Fibroblast of skin of abdomen (primary cell): ENCODE measurements at places on chromosomes 11 and 22.
A peak's percentile ranks its signal among the peaks of the same experiment; 100 is the strongest.

GRCh38 chr22:42630901-42631602 lies 9.3 kb downstream of the ATP5MGL start:
- DNase-seq, result no peak

DNA sequence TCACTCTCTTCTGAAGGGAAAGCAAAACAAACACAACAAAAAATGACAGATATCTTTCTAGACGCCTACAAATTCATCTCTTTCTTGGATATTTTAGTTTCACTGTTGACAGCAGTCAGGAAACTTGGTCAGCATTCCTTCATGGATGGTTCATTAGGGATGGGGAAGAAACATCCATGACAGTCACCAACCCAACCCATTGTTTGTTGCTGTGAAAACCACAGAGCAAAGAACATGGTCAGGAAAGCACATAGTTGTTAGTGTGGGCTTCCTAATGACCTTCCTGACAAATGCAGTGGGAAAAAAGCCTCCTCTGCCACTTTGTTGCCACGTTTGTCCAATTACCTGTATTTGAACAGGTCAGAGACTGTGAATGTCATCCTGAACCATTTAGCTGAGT lies 139.8 kb upstream of the SNX19 start:
- no peak for DNase-seq

DNA sequence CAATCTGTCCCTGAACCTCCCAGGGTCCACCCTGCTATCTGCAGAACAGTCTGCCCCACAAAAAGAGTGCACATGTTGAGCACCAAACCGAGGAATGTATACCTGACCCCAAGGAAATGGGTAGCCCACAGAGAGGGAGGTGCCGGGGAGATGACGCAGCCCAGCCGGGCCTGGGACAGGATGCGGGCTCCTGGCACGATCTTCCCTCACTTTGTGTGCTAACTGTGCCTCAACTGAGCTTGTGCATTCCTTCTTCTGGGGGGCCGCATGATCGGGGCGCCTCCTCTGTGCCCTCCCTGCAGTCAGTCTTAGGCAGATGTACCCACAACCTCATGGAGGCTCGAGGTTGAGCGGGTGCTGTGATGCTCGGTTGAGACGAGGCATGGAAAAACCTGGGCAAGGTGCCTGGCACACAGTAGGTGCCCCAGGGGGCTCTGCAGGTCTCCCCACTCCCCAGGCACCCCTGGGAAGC lies 2.4 kb downstream of the GAS2L1 start:
- DNase-seq, result peak; percentile 37

- DNase-seq, result peak; percentile 88
Observed at GRCh38 chr11:19853920-19854319, 141.3 kb downstream of the NAV2 start.

GRCh38 chr11:122804161-122804560 lies 34.1 kb upstream of the CRTAM start:
- peak; percentile 25 for DNase-seq

DNA sequence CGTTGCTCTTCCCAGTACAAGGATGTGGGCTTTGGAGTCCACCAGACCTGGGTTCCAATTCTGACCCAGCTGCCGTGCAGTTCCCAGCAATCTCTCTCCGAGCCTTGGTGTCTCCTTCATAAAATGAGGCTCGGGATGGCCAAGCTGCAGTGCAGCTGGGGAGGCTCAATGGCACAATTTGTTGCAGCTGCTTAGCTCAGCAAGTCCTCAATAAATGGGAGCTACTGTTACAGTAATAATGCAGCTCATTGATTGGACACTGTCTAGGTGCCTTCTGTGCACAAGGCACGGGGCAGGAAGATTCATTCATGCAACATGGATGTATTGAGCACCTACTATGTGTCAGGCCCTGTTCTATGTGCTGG lies 37.1 kb downstream of the SHISAL1 start:
- no peak for DNase-seq

- DNase-seq, result no peak
Observed at GRCh38 chr11:57055744-57056143, 67.0 kb downstream of the OR5AK2 start.

GRCh38 chr11:61778920-61779650 lies 13.3 kb downstream of the TMEM258 start:
- no peak for DNase-seq

DNA sequence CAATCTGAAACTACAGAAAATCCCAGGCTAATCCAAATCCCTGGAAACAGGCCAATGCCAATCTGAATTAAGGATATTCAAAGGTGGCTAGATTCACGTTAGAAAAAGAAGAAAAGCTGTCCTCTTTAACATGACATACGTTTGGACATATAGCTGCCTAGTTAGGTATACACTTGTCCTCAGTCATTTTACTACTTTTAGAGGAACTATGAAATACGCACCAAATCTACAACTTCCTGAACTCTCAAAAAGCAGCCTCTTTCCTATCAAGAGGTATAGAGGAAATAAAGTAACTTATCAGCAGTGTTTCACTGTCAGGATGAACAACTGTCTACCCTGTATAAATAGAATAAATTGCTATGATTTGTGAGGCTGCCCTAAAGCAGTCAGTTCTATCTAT lies 24.0 kb downstream of the KMT5B start:
- DNase-seq, result no peak

DNA sequence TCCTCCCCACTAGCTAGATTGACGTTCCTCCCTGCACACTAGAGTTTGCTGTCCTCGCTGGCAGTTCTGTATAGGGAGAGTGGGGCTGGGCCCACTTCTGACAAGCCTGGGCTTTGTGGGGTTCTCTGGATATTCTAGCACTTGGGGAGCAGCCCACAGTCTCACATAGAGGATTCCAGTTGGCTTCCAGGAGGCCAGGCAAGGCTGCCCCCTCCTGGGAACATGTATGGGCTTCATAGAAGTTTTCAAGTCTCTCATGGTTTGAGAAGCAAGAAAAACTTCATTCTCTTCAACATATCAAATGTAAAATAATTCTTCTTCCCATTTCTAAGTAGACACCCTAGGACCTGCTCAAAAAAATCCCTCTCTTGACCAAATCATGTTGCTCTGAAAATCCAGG lies 87.5 kb downstream of the NAV2 start:
- no peak for DNase-seq

- peak; percentile 2 for DNase-seq
Observed at GRCh38 chr11:71355281-71355680, 92.9 kb downstream of the DHCR7 start.

DNA sequence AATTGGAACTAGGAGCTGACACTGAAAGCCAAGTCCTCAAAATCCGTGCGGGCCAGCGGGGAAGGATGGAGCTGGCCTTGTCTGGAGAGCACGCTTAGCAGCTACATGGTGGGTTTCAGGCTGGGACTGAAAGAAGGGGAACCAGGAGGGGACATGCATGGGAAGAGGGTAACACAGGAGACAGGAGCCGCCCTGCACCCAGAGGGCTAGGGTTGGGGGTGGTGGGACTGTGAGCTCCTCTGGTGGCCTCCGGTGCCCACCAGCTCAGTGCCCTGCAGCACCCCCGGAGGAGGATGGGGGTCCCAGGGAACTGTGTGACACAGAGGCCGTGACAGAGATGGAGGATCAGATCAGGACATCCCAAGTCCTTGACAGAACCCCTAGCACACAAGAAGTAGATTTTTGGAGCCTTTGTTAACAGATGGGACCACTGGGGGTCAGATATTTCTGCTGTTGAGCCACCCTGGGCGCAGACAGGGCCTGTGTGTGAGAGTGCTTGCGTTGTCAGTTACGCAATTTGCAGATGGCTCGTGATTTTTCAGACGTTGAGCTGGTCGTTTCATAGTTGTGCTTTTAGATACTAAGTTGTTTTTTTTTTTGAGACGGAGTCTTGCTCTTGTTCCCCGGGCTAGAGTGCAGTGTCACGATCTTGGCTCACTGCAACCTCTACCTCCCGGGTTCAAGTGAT lies 21.3 kb upstream of the GRAMD4 start:
- no peak for DNase-seq

DNA sequence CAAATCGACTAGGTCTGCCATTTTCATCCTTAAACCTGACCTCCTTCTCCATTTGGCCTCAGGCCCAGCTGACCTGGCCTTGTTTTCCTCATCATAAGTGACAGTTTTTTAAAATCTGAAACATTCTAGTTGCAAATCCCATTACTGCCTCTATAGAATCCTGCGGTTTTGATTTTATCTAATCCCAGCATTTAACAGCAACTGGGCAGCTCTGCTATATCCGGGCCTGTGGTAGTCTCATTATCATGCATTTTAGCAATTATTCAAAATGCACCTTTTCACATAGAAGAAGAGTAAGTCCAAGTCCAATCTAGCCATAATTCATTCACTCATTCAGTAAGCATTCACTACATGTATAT lies 28.6 kb upstream of the BIRC3 start:
- DNase-seq, result no peak

- no peak for DNase-seq
Observed at GRCh38 chr11:46277622-46278386, at the start of gene CREB3L1. CREB3L1 (plus strand) TSS chr11:46277662; CDS start chr11:46278112, 450 bp downstream.

GRCh38 chr22:24424001-24424900 lies 3.1 kb upstream of the ADORA2A start:
- no peak for DNase-seq

DNA sequence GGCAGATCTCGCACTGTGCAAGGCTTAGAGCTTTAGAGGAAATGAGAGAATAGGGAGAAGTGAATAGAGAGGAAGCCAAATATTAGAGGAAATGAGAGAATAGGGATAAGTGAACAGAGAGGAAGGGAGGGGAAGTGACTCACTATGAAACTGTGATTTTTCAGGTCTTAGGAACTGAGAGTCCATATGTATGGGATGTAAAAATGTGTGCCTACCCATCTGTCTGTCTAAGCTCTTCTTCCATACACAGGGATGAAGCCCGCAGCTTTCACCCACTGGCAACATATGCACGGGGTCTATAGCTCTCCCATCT lies 6.4 kb upstream of the CCDC86 start:
- no peak for DNase-seq

- peak; percentile 78 for DNase-seq
Observed at GRCh38 chr11:5605849-5606248, 9.4 kb downstream of the TRIM6 start.

- DNase-seq, result no peak
Observed at GRCh38 chr22:16922706-16923105, 85.3 kb downstream of the GAB4 start.

GRCh38 chr11:66467756-66468155 lies 1.1 kb downstream of the PELI3 start:
- DNase-seq, result no peak

- peak; percentile 48 for DNase-seq
Observed at GRCh38 chr11:35089666-35090065, 49.3 kb upstream of the CD44 start.

- no peak for DNase-seq
Observed at GRCh38 chr22:32887324-32887980, 85.9 kb downstream of the TIMP3 start.

GRCh38 chr22:45855961-45856360 lies 121.0 kb downstream of the WNT7B start:
- DNase-seq, result no peak

DNA sequence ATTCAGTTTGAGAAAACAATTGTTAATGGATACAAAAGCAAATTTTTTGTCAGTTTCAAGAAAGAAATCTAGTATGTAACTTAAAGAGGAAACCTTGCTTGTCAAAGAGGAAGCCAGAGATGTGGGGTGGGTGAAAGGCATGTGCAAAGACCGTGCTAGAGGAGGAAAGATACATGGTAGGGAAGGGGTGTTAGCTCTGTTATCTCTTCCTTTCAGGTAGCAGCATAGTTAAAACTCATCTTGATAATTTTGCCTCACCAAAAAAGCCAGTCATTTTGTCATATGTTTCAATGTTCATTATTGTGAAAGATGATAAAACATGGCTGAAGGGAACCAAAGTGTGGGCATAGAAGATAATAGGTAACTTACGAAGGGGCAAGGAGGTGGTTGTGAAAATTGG lies 2.6 kb upstream of the MS4A2 start:
- no peak for DNase-seq

DNA sequence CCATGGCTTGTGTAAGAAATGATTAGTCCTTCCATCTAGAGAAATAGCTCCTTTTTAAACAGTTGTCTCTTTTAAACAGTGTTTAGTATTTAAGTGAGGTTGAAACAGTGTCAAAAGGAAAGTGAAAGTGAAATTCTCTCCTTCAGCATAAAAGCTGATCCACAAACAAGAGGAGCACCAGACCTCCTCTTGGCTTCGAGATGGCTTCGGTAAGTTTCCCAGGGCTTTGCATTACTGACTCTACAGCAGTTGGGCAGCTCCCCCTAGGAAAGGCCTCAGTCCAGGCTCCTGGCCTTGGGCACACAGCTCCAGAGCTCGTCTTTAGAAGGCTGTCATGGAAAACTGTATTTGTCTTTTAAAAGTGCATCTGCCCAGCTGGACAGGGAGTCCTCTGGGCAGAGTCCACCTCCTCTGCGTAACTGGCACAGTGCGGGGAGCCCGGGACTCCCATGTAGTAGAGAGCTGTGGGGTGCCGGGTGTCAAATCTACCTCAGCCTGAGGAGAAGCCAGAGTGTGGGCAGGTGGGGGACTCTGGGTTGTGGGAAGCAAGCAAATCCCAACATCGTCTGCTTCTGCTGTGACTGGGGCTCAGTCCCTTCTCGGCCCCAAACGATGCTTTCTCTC lies at the start of gene PLAAT4:
Gene PLAAT4 (plus strand): TSS at position 140 of the 624 bp plus-strand sequence. CDS start 61 bp downstream, at position 201.
- peak; percentile 44 for DNase-seq

GRCh38 chr11:554428-555226 lies 5.9 kb downstream of the LMNTD2 start:
- peak; percentile 26 for DNase-seq

DNA sequence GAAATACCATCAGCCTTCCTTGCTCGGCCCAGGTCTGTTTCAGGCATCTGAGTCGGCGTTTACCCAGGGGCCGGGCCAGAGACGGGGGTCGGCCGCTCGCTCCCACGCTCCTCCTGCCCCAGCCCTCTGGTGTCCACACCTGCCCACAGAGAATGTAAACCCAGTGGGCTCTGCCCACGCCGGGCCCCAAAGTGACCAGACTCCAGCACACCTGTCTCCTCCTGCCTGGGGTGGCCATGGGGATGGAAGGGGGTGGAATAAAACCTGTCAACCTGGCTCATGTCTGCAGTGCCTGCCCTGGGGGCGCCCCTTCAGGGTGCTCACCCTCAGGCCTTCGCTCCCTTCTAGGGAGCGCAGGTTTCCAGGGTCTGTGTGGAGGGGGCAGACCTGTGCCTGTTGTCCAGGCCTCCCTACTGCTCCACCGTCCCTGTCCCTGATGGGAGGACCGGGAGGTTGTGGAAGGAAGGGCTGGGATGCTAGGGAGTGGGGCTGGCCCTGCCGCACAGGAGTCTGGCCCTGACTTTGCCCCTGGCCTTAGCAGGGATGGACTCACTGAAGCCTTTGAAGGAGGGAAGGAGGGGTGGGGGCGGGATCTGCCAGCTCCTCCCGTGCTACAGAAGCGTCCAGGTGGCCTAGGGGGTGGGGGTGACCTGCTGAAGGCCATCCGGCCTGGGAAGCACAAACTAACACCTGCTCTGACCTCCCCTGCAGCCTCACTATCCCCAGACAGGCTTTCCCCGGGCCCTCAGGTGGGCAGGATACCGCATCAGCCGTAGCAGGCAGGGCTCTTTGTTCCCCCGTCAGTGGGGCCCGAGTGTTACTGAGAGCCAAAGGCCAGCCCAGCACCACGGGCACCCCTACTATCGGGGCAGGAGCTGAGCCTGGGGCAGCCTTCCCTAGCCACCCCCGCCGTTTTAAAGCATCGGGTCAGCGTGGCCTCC lies 14.7 kb upstream of the ARHGAP8 start:
- no peak for DNase-seq

- DNase-seq, result no peak
Observed at GRCh38 chr11:60870733-60871377, 3.5 kb downstream of the ZP1 start.

- DNase-seq, result no peak
Observed at GRCh38 chr11:824292-824880, 3.3 kb upstream of the CRACR2B start.

- no peak for DNase-seq
Observed at GRCh38 chr11:85806876-85807275, 4.1 kb downstream of the SYTL2 start.

- DNase-seq, result peak; percentile 39
Observed at GRCh38 chr11:15493066-15493465, 378.3 kb downstream of the INSC start.
